Effector memory CD4-positive, alpha-beta T cell (primary cell): ENCODE measurements at places on chromosomes 16 and 17.

DNA sequence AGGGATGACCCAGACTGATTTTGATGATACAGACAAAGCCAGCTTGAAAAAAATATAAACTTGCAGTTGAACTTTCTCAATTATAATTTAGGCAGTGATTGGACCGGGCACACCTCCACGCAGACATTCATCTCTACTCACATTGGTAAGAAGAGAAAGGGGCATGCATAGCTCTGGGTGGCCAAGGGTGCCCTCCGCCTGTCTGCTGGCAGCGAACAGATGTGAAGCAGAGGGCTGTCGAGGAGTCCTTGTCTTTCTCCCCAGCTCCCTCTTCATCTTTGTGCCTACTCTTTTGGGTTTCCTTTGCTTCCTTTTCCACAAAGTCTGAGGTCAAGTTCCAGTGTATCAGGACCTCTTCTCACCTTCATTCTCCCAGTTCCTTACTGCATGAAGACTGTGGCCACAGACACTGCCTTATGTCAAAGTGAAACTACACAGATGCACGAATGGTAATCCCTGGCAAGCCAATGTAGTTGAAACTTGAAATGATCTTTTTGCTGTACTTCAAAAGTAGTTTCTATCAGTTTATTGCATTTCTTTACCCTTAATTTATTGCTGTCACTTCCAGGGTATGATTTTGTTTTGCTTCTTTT lies 343.7 kb upstream of the SOX9 start:
- no peak for DNase-seq

DNA sequence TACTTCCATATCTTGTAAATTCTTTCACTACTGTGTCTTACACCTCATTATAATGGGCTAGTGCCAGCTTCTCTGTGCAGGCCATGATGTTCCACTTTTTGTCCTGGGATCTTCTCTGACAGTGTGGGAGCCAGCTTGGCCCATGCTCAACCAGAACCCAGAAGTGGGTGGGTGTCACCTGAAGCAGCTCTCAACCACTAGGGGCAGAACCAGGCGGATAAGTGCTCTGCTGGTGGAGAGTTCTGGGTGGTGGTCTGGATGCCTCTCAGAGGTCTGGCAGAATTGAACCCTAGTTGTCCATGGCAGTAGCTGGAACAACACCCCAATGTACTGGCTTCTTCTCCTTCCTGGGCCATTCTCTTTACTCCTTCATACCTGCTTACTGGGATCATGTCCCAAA lies 254.1 kb upstream of the N4BP1 start:
- no peak for DNase-seq

GRCh38 chr16:75204410-75204758 lies 2.6 kb downstream of the CTRB2 start:
- no peak for DNase-seq

DNA sequence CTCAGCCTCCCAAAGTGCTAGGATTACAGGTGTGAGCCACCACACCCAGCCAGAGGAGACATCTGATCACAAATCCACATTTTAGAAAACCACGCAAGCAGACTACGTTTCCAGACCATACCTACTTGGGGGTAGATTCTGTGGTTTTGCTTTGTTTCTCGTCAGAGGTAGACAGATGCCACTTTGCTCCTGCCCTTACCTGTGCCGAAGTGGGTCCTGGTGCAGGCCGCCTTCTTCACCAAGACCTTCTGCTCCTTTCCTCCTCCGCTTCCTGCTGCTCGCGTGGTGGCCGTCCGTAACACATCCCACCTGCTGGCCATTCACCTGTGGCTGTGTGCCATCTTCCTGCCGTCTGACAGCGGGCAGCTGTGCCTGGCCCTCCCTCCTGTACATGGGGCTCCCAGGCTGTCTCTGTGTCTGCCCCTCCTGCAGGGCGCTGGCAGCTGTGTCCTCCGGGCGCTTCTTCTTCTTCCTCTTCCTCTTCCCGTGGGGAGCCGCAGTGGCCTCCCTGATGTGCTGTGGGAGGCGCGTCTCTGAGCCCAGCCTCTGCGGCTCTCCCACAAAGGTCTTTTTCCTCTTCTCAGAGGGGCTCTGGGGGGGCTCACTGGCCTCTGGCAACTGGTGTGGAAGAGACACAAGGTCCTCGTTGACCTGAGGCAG lies 21.2 kb upstream of the CYTH1 start:
- no peak for DNase-seq
